Stimulated activated CD4-positive, alpha-beta T cell treated with anti-CD3 and anti-CD28 coated beads, Interleukin-15, amount 100 ng/mL, for 48 hours (primary cell): ENCODE measurements at places on chromosomes 1 and 21.

DNA sequence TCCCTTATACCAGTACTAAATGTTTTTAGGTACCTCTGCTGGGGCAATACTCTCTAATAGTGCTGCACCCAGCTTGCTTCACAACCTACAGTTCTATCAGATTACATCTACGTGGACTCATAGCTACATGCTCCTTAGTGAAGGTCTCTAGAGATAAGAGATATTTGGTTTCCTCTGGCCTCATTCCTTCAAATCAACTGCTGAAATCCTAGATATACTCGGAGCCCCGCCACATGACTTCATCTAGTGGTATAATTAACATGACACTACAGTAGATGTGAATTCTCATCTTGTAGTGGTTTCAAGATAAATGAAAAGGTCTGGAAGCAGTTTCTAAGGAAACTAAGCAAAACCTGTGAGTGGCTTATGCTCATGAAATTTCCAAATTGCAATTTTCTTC, 115.4 kb downstream of the SMYD2 start:
- no peak for DNase-seq

GRCh38 chr1:177228693-177229065, 57.9 kb downstream of the BRINP2 start:
- no peak for DNase-seq

DNA sequence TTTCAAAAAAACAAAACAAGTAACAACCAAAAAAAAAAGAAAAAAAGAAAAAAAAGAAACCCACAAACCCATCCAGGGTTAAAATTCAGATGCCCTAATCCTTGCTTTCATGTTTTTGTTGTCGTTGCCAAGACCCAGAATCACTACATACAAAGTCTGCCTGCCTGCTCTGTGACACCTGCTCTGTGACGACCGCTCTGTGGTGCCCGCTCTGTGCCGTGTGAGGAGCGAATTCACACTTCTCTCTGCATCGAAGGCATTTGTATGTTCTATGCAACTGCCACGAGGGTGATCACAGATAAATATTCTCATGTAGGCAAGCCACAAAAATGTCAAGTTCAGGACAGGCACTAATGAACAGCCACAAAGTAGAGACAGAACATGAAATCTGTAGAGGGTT, 178.6 kb downstream of the SLC45A1 start:
- no peak for DNase-seq

DNA sequence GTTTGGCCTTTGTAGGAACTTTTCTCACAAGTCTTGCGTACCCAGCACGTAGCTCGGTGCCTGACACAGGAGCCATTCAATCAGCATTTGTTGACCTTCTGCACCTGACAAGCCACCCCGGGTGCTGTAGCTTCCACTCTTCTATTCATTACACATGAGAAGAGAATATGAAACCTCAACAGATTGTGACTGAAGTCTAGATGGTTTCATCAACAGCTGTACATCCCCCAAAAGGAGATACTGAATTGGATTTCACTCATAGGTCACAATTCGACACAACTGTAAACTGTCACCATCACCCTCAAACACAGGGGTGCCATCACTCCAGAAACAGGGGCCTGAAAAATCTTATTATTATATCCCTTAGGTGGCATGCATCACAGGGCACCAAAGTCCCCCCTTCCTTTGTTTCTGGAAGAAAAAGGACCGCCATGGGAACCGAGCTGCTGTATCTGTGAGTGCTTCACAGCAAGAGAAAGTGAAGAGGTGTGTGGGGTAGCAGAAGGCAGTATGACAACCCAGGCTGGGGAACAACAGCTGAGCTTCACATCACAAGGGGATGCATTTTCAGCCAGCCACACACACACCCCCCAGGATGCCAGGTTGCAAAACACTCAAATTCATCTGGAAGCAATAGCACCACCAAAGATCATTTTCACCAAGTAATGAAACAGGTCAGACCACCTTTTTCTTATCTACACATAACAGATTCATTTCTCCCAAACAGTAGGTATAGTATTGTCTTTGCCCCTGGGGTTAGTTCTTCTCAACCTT, 225.7 kb downstream of the TOMM20 start:
- no peak for DNase-seq

GRCh38 chr1:153509729-153510354, 25.9 kb downstream of the S100A6 start:
- DNase-seq = peak; percentile 60
